CD4-positive, CD25-positive, alpha-beta regulatory T cell (primary cell): ENCODE measurements at places on chromosomes 11 and 22. TPM values are rescaled to one million over a fixed set of nuclear protein-coding genes. Genes with fewer than 3 reads are reported as not detected.

The OR52N4 gene
- polyA plus RNA-seq: 2.7 TPM

GRCh38 chr22:46050916-46051614 lies 74.1 kb upstream of the WNT7B start:
- DNase-seq: no peak

The SCN2B gene
- not detected for polyA plus RNA-seq

The SLC17A6 gene
- not detected for polyA plus RNA-seq

DNA sequence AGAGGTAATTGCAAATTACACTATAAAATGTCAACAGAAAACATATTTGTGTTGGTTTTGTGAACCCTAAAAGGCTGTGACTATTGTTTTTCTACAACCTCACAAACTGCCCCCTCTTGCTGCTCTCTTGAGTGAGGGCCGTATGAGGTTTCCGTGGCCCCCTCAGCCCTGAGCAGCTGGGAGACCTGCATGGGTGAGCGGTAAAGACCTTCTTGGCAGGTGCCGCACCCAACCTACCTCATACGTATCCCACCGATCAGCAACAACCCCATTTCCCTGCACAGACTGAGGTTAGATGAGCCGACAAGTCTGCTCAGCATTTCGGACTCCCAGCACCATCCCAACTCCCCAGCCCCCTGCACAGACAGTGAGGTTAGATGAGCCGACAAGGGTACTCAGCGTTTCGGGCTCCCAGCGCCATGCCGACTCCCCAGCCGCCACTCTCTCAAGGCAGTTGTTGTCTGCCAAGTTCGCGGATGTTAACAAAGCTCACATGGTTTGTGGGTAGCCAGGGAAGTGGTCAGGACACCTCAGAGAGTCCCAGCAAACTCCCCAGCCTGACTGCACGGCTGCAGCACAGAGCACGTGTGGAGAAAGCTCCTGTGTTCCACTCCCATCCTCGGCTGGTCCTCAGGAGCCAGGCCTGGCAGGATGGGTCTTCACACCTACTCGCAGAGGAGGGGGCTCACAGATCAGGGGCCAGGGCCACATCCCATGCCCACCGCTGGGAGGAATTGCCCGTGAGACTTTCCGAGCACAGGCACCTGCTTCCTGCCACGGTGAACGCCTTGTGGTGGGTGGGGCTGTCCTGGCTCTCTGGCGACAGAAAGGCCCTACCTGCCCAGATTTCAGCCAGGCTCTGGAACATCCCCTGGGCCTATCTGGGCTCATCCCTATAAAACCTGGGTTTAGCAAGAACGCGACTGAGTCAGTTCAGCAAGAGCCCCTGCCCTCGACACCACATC lies 502.9 kb downstream of the BRD1 start:
- no peak for DNase-seq

GRCh38 chr11:122100756-122101080 lies 15.3 kb downstream of the BLID start:
- DNase-seq: no peak

- DNase-seq: no peak
These were observed 5.1 kb downstream of the GRAMD4 start for GRCh38 chr22:46625113-46625842.

GRCh38 chr11:65945430-65945911 lies at the start of gene TSGA10IP:
TSGA10IP (plus strand) TSS chr11:65945480; CDS start chr11:65945676, 196 bp downstream.
- DNase-seq: no peak

DNA sequence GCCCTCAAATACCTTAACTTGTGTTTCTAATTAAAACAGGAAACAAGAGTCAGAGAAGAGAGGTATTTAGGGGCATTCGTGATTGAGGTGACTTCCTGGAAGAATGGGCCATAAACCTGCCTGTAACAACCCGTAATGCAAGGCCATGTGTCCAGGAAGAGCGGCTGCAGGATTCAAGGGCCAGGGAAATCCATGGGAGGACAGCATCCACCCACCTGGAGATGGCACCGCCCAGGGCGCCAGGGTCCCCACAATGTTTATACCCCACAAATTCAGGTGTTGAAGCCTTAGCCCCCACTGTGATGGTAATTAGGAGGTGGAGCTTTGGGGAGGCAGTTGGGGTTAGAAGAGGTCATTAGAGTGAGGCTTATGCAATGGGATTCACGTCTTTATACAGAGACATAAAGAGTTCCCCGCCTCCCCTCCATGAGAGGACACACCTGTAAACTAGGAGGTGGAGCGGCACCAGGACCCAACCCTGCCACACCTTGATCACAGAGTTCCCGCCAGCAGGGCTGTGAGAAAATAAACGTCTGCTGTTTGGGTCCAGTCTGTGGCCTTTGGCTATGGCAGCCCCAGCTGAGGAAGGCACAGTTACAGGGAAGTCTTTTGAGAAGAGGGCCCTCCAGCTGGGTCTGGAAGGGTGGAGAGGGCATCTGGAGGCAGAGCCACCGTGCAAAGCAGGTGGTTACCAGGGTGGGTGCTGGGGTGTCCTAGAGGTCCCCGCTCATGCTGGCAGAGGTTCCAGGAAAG lies 1394.3 kb downstream of the TBC1D22A start:
- DNase-seq: no peak

DNA sequence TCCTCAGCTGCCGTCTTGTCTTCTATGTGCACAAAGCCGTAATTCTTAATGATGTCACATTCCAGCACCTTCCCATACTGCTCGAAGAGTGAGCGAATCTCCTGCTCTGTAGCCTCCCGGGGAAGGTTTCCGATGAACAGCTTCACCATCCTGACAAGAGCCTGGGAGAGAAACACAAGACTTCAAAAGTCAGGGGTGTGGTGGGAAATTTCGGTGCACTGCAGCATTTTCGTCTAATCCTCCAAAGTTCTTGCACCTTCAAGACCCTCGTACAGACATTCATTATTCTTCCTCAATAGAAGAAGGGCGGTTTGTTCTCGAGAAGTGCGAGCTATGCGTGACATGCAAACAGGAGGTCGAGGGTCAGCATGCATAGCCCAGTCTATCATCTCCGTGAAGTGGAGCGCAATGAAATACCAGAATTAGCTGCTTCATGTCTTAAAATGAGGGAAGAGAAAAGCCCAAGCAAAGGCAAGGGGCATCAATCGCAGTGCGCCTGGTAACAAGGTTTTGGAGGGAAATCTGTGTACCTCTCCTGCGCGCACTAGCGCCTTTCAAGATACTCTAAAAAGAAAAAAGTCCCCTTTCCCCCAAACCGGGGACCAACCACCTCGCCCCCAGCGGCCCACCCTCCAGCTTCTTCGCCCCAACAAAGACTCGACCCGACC lies 622 bp downstream of the RBM4B start:
- no peak for DNase-seq

The PATE4 gene
- not detected for polyA plus RNA-seq

DNA sequence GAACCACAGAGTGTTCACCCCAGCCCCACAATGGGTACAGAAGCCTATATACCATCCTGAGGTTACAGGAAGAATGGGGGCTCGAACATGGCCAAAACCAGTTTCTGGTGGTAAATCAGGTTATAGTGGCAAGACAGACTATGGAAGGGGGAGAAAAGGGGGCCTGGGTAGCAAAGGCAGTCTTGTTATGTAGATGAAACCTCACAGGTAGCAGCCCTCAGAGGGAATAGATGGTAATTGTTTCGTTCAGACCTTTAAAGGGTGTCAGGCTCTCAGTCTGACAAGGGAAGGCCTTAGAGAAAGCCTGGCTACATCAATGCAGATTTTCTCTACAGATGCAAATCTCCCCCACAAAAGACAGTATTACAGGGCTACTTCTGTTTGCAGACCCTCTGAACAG lies 3.4 kb downstream of the CAPN1 start:
- no peak for DNase-seq

DNA sequence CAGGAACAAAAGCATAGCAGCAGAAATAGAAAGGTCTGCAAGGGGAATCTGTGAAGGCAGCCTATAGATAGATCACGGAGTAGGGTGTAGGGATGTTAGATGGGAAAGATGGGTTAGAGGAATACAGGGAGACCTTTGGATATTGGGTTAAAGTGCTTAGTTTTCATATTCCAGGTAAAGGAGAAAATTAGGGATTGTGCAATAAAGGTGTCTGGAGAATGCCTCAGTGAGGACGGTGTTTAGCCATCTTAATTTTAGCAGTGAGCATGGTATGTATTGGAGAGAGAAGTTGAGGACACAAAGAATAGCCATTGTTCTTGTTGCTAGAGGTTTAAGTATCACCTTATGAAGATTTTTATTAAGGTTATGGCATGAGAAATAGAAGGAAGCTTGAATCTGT lies 17.7 kb downstream of the GAS2 start:
- no peak for DNase-seq

GRCh38 chr11:106327134-106327533 lies 249.7 kb downstream of the AASDHPPT start:
- no peak for DNase-seq

GRCh38 chr11:8018484-8019313 lies 31.6 kb downstream of the EIF3F start:
- peak; percentile 65 for DNase-seq

The ARHGAP20 gene
- polyA plus RNA-seq: not detected

The MPEG1 gene
- 0.35 TPM for polyA plus RNA-seq

DNA sequence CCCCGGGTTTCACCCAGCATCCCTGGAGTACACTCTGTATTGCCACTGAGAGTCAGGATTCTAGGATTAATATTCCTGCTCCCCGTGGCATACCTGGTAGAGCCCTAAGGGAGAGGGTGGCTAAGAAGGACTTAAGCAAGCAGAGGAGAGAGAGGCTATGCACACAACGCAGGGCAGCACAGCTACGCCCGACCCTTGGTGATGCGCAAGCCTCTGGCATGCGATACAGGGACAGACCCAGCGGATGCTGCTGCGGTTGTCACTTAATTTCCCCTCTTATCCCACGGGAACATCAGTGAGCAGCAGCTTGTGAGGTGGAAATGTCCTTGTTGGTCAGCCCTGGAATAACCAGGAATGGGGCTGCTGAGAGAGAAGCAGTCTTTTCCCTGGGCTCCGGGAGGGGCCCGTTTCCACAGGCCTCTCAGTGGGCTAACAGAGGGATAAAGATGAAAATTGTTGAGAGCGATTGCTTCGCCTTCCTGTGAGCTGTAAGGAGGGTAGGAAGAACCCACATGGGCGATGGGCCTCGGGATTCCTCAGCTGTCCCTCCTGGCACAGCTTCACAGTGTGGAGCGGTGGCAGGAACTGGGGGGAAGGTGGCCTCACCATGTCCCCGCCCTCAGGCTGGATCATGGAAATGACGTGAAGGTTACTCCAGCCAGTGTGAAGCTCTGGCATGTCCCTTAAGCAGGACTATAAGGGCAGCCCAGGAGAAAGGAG lies 48.4 kb upstream of the RAB1B start:
- DNase-seq: no peak

DNA sequence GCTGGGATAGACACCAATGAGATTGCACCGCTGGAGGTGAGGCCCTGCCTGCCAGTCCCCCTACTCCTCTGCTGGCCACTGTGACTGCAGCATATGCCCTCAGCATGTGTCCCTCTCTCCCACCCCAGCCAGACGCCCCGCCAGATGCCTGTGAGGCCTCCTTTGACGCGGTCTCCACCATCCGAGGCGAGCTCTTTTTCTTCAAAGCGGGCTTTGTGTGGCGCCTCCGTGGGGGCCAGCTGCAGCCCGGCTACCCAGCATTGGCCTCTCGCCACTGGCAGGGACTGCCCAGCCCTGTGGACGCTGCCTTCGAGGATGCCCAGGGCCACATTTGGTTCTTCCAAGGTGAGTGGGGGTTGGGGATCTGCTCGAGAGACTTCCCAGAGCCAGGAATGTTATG lies 5.7 kb upstream of the SMARCB1 start:
- no peak for DNase-seq

DNA sequence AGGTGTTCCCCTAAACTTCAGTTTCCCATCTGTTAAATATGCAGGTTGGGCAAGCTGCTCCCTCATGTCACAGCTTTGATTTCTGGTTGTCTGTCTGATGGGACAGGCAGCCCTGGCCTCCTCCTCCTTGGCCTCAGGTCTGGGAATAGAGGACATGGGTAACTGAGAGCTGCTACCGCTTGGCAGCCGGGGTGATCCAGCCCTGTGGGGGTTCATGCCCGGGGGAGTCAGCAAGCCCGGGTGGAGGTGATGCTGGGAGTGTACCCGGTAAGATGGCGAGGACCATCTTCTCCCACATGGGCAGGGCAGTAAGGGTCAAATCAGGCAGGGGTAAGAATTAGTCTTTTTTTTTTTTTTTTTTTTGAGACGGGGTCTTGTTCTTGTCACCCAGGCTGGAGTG lies 845.0 kb downstream of the TBC1D22A start:
- no peak for DNase-seq

GRCh38 chr22:48893288-48894063 lies 934.2 kb downstream of the BRD1 start:
- DNase-seq: no peak

The CLMP gene
- polyA plus RNA-seq: 0.23 TPM

DNA sequence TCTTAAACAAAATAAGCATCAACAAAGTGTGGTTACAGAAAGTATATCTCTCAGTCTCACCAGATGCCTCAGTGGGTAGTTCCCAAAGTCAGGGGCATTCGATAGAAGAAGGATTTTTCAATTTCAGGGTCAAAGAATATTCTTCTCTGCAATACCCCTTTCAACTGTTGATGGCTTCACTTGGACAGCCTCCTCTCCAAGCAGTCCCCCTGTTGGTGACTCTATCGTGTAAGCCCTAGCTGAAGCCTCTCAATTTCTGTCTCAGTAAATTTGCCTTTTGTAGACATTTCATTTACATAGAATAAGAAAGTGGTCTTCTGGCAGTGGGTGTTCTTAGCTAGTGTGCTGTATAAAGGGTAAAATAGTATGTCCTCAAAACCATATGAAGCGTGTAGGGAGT lies 11.3 kb upstream of the CCDC83 start:
- no peak for DNase-seq

GRCh38 chr11:70742553-70743291 lies 344.4 kb downstream of the CTTN start:
- no peak for DNase-seq

The SLC7A4 gene
- not detected for polyA plus RNA-seq

The INS gene
- polyA plus RNA-seq: not detected

GRCh38 chr22:20430101-20430719 lies 7.4 kb downstream of the SCARF2 start:
- DNase-seq: peak; percentile 42

The YPEL4 gene
- not detected for polyA plus RNA-seq

DNA sequence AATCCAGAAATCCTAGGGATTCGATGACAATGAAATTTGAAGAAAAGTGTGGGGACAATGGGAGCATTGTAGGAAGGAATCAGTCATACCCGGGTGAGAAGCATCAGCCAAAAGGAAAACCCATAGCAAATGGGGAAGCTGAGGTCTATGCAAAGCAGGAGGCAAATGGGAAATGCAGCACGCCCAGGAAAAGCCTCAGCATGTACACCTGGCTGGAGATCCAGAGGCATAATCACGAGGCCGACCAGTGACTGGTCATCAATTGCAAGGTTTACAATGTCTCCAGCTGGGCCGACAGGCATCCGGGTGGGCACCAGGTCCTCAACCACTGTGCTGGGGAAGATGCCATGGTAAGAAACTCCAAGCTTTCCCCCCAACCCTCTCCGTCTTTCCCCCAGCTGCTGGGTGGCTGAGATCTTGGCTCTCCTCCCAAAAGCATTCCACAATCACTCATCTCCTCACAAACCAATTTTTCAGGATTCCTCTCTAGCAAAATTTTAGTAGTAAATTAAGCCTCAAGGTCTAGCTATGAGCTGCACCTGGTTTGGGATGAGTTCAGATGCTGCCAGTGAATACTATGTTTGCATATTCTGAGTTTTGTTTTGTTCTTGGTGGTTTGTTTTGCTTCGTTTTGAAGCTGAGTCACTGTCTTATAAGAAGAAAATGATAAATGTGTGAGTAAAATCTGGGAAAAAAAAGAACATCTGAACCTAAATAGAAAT lies 98.0 kb upstream of the OR5AK2 start:
- no peak for DNase-seq

The SYCE3 gene
- not detected for polyA plus RNA-seq

The JAML gene
- 200 TPM for polyA plus RNA-seq
